H9 (cell line): ENCODE measurements at places on chromosomes 1 and 21.

- peak; percentile 86 for DNase-seq
These were observed 35.6 kb downstream of the SMYD2 start for GRCh38 chr1:214316593-214316992.

- no peak for DNase-seq
These were observed 72.6 kb downstream of the TENT5C start for GRCh38 chr1:117678246-117678977.

DNA sequence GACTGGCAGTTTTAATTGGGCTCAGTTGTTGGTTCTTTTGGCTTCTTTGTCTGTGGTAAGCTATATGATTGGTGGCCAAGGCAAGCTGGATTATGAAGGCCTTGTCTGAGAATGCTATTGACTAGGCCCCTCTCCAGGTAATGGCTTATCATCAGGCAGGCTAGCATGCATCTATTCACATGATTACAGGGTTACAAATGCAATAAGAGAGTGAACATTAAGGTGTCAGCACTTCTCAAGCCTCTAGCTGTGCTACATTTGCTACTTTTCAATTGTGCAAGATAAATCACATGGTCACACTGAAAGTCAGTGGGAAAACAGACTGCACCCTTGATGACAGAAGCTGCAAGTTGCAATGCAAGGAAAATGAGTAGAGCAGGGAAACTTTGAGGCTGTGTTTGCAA, 550.9 kb upstream of the TMPRSS15 start:
- no peak for DNase-seq

DNA sequence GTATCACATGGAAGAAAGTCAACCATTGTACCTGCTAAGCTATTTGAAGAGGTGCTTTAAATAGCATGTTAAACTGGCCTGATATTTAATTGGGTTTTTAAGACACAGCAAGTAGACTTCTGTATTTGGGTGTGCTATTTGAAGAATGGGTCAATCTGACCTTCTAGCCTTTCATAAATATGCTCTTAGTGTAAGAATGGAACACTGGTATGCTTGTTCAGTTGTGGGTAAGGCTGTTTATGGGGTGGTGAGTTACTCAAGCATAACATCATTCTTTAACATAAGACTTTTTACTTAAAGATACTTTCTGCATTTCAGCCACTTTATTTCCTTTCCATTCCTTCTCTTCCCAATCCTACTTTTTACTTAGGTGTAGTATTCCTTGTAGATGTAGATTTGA, 21.4 kb downstream of the AHCYL1 start:
- DNase-seq: no peak

GRCh38 chr1:166111430-166111829, 55.4 kb downstream of the FAM78B start:
- no peak for DNase-seq

DNA sequence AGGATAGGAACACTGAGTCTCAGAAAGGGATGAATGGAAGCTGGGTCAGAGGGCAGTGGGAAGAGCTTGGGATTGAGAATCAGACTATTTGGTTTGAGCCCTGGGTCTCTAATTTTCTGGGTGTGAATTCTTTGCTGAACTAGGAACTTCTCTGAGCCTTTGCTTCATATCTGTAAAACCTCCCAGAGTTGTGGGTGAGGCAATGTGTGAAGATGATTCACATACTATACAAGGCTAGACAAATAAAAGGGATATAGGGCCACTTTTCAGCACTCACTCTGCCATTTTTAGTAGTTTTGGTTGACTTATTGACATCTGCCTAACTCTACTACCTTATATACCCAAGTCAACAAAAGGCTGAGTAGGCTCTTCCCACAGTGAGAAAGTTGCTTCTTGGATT, 77.7 kb upstream of the JUN start:
- no peak for DNase-seq

- DNase-seq: no peak
These were observed 23.9 kb upstream of the KCTD3 start for GRCh38 chr1:215543191-215543606.

GRCh38 chr1:184825571-184825970, 70.9 kb upstream of the EDEM3 start:
- no peak for DNase-seq

GRCh38 chr1:199041173-199041914, 402.5 kb downstream of the PTPRC start:
- no peak for DNase-seq

- DNase-seq: no peak
These were observed 151.1 kb upstream of the CAMK1G start for GRCh38 chr1:209432443-209432825.

GRCh38 chr1:30881319-30882181, 27.0 kb downstream of the SDC3 start:
- DNase-seq: no peak

- DNase-seq: no peak
These were observed 410.6 kb upstream of the DEPDC1 start for GRCh38 chr1:68907491-68907890.

DNA sequence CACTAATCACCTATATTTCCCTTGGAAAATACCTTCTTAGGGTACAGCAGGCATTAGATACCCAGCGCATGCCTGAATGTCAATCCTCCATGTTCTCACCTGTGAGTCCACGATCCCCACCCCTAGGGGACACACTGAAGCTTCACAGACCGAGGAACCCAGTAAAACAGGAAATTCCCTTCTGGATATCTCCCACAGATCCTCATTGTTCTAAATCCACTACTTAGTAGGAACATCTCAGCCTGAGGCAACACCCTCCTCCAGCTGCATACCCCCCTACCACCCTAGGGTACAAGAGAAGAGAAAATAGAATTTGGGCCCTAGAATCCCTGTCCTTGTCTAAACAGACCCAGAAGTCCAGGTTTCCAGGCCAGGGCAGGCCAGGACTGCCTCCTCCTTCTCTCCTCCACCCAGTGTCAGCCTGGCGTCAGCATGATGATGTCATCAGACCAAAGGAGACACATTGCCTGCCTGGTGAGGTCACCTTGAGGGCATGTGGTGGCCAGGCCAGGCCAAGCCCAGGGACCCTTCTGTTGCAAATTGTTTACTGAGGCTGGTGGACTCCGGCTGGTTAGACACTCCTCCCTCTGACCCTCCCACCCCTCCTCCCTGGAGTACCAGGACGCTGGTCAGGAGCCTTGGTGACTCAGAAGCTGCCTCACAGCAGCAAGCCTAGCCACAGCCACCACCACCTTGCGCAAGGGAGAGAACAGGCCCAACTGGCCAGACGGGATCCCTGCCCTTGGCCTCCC, 6.2 kb downstream of the NECTIN4 start:
- no peak for DNase-seq

- DNase-seq: no peak
These were observed 16.9 kb upstream of the TDRD10 start for GRCh38 chr1:154485106-154485505.

DNA sequence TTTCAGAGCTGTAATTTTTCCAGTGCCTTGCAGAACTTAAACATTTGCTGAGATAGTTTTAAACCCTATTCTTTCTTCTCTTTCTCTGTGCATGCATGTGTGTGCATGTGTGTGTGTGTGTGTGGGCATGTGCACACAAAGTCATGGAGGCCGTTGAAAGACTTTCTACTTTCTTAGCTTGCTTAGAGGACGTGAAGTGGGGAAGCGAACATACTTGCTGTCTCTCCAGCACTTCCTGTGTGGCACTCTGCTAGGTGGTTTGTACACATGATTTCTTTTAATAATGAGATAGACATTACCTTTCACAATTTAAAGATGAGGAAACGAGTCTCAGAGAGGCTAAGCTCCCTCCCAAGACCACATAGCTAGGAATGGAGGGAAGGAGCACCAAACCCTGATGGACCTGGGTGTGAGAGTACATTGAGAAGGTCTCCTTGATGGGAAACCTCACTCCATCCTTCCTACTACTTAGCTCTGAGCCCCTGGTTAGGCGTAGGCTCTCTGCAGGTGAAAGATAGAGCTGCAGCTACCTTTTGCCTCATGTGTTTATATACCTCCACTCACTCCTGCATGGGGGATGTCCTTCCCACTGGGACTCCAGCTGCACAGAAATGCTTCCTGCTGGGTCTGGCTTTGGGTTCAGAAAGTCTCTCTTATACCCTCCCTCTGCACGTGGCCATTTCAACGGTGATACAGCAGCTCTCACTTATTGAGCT, 101.9 kb upstream of the USP24 start:
- no peak for DNase-seq

DNA sequence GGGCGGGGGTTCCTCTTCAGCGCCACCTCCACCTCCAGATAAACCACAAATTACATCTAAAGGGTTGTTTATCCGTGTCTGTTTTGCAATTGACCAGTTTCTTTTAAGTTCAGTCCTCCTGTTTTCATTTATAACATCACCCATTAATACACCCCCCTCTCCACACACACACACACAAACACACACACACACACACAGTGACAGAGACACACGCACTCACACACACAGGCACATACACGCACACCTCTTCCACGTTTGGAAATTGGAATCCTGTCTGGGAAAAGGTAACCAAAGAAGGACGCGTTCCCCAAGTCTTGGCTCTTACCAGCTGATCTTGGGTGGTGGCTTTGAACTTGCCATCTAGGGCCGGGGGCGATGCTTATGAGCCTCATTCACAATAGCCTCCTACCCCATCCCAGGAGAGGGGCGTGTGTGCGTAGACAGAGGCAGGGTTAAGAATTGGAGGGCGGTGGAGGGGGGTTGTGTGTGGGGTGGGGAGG, 442 bp upstream of the CSMD2 start:
- peak; percentile 51 for DNase-seq

DNA sequence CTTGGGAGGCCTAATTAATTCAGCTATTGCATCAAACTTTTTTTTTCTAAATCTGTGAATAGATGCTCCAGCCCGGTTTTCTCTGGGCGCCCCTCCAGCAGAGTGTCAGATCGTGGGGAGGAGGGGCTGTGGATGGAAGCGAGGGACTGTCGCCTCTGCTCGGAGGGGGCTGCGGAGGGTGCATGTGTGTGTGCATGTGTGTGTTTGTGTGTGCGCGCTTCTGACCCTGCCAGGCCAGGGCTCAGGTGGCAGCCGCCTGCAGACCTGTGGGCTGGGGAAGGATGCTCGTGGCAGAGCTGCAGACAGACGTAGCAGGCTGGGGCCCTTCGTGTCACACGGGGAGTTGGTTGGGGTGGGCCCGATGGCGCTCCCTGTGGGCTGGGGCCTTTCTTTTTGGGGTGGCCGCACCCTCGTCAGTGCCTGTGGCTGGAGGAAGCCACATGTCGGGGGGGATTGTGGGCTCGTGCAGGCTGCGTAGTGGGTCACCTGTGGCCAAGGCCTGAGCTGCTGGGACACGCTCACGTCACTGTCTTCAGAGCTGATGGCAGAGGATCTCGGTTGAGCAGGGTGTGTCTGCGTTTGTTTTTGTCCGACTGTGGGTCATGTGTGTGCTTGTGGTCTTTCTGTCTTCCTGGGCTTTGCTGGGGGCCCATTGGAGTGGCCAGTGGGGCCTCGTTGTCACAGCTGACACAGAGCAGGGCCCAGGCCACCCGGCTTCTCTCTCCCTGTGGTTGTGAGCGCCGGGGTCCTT, 2.8 kb downstream of the SKI start:
- no peak for DNase-seq

- DNase-seq: no peak
These were observed 5.2 kb downstream of the DEGS1 start for GRCh38 chr1:224188286-224188685.

DNA sequence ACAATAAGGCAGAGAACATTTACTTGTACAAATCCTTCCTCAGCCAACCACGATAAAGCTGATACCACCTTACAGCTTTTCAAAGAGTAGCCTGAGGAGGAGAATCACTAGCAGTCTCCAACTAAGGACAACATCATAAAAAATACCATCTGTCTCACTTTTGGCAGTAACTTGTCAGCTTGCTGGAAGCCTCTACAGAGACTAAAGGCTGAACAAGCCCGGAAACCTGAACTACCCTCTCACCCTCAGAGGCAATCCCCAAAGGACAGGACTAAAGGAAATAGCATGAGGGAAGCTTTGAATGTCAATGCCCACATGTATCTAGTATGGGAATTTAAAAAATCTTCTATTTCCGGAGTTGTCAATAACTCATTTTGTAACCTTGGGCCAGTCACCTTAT, 10.6 kb downstream of the SRSF4 start:
- DNase-seq: no peak

DNA sequence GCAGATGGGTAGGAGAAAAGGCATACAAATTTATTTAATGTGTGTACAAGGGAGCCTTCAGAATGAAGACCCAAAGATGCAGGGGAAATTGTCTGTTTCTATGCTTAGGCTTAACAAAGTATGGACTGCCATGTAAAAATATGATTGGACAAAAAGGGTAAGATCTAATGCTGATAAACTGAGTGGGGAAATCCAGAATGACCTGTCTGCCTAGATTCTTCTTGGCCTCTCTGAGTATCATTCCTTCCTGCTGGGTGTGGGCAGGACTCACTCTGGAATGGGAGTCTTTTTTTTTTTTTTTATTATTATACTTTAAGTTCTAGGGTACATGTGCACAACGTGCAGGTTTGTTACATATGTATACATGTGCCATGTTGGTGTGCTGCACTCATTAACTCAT, 61.0 kb downstream of the IGSF5 start:
- DNase-seq: no peak

DNA sequence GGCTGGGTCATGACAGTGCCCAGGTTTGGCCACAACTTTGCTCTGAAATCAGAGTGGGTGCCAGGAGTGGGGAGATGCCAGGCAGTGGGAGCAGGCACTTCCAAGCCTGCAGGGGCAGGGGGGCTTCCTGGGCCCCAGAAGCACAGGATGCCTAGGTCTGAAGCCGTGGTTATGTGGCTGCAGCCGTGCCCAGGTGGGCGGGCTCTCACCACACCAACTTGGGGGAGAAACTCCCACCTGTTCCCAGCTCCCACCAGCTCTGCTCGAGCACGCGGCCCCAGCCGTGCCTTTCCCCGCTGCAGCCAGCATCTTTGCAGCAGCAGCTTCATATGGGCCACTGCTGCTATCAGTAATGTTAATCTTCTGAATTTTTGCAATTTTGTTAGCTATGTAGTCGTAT, 331.4 kb downstream of the USP25 start:
- DNase-seq: no peak

DNA sequence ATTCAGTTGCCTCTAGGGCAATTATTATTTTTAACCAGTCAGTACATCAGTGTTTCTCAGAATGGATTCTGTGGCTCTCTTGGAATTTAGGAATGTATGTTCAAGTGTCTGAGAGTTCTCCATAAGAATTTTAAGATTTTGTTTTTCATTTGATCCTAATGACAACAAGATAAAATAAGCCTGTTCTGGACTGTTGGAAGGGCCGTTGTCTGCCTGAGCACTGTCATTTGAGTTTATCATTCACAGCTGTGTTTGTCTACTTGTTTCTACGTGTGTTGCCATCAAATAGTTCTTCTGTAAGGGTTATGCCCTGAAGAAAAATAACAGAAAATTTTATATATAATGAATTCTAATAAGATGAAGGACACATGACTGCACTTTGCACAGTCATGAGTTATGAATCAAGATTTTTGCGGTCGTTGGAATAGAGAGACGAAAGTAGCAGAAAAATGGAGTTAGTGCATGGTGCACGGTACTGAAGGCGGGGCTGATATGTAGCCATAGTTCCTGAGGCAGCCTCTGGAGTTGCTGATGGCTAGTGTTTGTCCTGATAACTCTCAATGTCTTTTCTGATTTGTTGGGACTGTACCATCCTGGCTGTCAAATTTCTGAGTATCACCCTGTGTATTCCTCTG, 92.5 kb downstream of the NOS1AP start:
- no peak for DNase-seq
